ENCODE measurements at places on chromosomes 16 and 17.

GRCh38 chr16:56341656-56342399, 83.5 kb downstream of the AMFR start:
- DNase-seq = no peak

DNA sequence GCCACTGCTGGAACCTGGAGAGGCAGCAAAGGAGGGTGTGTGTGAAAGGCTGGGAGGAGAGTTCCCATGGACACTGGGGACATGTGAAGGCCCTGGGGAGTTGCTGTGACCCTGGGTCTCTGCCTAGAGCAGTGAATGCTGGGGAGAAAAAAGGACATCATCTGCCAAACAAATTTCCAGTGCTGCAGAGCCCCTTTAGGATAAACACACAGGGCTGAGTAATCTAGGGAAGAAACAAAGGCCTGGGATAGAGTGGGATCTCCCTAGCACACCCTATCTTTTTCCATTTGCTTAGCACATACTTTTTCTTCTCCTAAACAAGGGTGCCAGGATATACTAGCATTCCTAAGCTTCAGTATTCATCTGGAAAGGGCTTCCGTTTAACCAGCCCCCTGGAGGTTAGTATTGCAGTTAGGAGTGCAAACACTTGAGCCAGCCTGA, 3.3 kb upstream of the HIGD1B start:
- no peak for DNase-seq

DNA sequence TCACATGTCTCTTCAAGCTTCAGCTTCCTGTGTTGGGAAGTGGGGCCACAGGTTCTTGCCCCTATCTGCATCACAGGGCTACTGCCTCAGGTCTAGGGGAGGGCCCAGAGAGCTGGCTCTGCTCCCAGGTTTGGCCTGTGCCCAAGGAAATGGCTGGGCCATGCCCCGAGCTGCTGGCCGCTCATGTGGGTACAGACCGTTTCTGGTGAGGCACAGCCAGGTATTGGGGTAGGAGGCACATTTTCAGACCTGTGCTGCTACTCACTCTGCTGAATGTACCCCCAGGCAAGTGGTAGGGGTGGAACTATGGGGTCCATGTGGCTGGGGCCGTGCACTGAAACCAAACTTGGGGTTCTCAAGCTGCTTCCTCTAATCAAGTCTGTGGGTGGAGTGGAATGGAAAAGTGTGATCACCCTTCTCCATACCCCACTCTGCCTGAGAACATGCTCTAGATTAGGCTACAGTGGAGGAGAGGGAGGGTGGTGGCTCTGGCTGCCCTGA, 4.6 kb downstream of the GAS2L2 start:
- no peak for DNase-seq

- no peak for DNase-seq
Measured at GRCh38 chr17:15290605-15291004, 25.5 kb upstream of the PMP22 start.

- peak; percentile 63 for DNase-seq
Measured at GRCh38 chr17:7114241-7114874, at the start of gene ASGR2. Gene ASGR2, minus strand, starts transcription at chr17:7114822. Its CDS starts 582 bp downstream, at chr17:7114240.

GRCh38 chr16:30085247-30085646, 6.5 kb downstream of the TBX6 start:
- no peak for DNase-seq

GRCh38 chr17:7851438-7852261, 3.2 kb upstream of the TMEM88 start:
- DNase-seq = peak; percentile 95

- DNase-seq = peak; percentile 50
Measured at GRCh38 chr17:80430446-80431245, 15.7 kb downstream of the ENDOV start.

DNA sequence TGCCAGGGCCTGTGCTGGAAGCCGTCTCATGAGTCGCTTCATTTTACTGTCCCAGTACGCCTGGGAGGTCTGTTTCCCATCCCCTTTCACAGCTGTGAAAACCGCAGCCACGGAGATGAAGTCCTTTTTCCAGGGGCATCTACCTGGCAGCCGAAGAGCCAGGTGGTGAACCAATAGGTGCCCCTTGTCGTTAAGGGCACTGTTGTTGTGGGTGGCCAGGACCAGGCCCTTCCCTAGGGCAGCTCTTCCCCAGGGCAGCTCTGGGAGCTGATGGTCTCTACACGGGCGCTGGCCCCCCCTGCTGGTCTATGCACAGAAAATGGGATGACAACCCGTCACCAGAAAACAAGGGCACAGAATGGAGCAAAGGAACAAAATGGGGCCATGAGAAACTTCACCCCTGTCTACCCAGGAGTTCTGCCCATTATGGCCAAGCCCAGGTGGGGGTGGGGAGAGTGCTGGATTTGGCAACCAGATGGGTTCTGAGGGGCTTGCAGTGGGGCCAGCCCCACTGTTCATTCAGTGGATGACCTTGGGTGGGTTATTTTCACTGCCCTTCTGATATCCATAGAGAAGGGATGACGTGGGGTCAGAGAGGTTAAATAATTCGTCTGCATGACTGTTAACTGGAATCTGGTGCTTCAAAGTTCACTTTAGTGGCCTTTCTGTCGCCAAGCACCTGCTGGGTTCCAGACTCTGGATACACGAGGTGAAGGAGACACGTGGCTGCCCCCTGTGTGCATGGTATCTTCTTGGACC, 11.5 kb downstream of the RMI2 start:
- DNase-seq = peak; percentile 71

- DNase-seq = no peak
Measured at GRCh38 chr17:63086483-63087185, 120.6 kb downstream of the TANC2 start.

GRCh38 chr17:27463235-27463677, 7.0 kb downstream of the KSR1 start:
- DNase-seq = no peak

- DNase-seq = peak; percentile 50
Measured at GRCh38 chr17:76414334-76415295, 30.2 kb downstream of the SPHK1 start.

- no peak for DNase-seq
Measured at GRCh38 chr16:27427538-27427937, 25.6 kb downstream of the IL21R start.

GRCh38 chr16:9033125-9033830, 58.2 kb upstream of the HAPSTR1 start:
- DNase-seq = no peak

DNA sequence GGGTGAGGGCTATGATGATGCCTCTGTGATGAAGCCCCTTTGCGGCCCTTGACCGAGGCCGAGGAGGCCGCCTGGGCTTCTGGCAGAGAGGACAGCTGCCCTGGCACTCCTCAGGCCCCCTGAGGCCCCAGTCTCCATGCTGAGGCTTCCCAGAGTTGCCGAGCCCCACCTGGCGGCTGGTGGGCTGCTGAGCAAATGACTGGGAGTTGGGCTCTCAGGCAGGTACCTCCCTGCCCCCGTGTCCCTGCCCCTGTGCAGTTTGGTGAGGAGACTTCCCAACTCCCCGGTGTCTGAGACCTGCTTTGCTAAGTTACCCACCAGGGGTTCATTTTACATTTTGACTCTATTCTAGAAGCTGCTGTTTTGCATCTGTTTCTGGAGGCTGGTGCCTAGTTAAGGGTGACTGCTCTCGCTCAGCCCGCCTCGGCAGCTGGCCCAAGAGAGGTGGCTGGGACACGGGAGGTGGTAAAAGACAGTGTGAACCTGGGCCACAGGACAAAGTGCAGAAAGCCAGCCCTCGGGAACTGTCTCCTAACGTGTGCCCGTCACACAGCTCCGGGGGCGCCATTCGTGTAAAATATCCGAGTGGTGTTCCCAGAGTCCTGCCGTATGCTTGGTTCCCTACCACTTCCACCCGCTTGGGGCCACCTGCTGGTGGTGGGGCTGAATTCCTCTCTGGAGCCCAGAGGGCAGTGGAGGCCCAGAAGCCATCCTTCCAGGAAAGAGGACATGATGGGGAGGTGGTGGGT, 134.5 kb downstream of the RAB11FIP4 start:
- DNase-seq = no peak

DNA sequence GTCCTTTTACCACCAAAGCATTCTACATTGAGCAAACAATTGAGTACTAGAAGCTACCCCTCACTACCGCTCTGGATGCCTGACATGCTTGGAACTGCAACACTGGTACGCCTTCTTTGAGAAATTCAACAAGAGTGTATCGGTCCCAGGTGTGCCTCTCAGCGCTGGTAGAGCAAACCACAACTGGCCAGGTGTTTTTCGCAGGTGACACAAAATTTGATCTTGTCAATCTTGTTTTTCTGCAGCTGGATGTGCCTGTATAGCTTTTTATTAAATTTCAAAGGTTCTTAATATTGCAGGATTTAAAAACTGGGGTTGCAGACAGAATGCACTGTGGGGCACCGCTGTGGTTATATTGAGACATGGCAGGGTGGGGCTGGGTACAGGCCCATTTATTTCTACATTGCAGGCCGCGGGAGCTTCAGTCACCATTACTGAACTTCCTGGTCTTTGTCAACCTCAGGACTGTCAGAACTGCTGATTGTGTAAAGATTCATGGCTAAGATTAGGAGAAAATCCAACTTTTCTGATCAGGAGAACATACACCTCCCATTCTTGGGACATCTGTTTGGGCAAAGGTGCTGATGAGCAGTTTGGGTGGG, 4.5 kb upstream of the SNX20 start:
- no peak for DNase-seq

- no peak for DNase-seq
Measured at GRCh38 chr17:65953316-65954147, 238.4 kb downstream of the CEP112 start.

DNA sequence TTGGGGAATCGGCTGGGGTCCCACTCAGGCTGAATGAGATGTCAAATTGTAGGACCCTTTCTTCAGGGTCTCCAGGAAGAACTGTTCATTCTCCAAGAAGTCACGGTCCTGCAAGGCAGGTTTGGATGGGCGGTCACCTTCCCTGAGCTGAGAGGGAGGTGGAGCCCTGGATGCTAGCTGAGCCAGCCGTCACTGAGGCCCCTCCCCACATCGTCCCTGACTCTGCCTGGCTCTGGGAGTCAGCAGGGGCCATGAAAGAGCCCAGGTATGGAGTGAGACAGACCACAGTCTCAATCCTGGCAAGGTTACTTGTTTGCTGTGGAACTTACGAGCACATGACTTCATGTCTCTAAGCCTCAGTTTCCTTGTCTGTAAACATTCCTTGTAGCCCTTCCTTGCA, 6.0 kb upstream of the MRPL38 start:
- peak; percentile 30 for DNase-seq

- no peak for DNase-seq
Measured at GRCh38 chr16:24001710-24002109, 165.9 kb downstream of the PRKCB start.

DNA sequence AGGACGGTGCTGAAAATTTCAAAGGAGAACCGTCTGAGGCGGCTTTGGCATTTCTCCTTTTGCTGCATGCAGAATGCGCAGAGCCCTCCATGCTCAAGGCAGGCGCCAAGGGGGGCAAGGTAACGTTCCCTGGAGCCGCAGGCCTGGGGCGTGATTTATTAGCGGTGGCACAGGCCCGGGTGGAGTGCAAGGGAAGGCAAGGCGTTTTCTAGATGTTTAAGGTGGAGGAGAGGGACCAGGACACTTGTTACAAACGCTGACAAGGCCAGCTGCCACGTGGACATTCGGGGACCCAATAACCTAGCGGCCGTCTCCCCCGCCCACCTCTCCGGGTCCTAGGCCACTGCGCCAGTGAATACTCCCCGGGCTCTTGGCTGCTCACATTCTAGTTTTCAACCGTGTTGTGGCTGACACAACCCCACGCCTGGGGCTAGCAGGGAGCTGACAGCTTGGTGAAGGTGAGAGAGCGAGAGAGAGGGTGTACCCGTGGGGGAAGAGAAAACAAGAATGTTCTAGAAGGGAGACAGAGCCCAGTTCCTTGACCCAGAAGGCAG, 250.1 kb downstream of the C16orf95 start:
- DNase-seq = no peak

DNA sequence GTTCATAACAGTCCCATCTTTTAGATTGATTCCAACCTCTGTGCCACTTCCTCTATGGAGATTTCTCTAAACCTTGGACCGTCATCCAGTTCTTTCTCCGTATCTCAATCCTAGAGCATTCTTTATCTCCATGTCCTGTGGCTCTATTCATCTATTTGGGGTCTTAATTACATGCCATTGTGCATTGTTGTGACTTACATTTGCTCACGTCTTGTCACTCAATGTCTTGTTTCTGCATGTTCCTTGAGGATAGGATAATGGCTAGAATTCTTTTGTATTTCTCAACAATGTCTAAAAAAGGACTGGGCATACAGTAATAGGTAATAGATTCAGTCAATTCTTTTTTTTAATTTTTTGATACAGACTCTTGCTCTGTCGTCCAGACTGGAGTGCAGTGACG, 50.2 kb downstream of the ARSG start:
- no peak for DNase-seq

DNA sequence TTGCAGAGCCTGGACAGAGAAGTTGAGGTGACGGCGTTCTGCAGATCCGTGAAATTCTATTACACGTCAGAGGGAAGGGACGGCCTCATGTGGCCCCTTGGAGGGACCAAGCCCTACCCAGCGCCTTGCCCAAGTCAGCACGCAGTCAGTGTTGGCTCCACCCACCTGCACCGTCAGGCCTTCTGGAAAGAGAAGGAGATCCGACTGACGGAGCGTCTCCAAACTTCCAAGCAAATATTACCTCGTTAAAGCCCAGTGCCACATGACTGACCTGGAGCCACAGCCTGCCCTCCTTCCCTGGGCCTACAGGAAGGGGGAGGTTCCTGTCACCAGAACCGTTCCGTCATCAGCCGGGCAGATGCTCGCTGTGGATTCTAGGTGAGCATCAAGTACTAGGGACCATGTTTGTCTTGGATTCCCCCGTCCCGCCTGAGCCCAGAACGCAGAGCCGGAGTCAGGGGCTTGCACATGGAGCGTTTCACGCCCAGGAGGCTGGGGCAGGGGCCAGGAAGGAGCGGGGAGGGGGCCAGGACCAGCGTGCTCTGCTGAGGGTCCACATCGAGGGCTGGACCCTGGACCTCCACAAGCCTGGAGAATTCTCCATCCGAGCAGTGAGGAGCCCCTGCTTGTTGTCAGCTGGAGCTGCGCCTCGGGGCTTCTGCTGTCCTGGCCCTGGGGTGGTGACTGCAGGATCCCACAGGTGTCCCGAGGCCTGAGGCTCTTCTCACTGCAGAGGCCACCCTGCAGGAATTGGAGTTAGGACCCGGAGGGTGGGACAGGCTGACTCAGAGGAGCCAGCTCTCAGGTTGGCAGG, 22.6 kb upstream of the METRNL start:
- DNase-seq = peak; percentile 64

- DNase-seq = no peak
Measured at GRCh38 chr16:17747081-17747756, 276.5 kb upstream of the XYLT1 start.

- DNase-seq = no peak
Measured at GRCh38 chr16:9966569-9967157, 215.6 kb downstream of the GRIN2A start.

- DNase-seq = peak; percentile 81
Measured at GRCh38 chr16:80938004-80938878, 68.4 kb downstream of the CMC2 start.

Measured in kidney (tissue), 22 donors.